Lower lobe of right lung (tissue), 2 donors: ENCODE measurements at places on chromosomes 12 and 14.

DNA sequence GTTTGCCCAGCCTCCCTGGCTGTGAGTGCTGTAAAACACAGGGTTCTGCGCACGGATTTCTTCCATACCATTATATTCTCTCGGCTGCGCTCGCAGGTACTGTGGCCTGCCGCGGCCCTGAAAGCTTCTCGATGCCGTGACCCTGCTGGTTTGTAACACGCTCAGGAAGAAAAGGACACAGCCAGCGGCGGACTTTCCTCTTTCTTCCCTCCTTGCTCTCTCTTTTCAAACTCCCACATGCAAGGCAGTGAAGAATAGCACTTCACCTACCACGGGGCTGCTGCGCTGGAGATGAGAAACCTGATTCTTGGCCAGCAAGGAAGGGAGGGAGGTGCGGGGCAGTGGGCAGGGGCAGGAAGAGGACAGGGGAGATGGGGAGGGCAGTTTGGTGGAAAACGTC is 130.2 kb downstream of the RBM19 start:
- DNase-seq = no peak

- DNase-seq = no peak
These were observed 11.2 kb downstream of the DHRS7 start for GRCh38 chr14:60153991-60154390.

- DNase-seq = peak; percentile 81
These were observed 1.6 kb upstream of the ACVRL1 start for GRCh38 chr12:51905471-51906429.

- no peak for DNase-seq
These were observed 22.7 kb downstream of the CGRRF1 start for GRCh38 chr14:54532111-54533012.

DNA sequence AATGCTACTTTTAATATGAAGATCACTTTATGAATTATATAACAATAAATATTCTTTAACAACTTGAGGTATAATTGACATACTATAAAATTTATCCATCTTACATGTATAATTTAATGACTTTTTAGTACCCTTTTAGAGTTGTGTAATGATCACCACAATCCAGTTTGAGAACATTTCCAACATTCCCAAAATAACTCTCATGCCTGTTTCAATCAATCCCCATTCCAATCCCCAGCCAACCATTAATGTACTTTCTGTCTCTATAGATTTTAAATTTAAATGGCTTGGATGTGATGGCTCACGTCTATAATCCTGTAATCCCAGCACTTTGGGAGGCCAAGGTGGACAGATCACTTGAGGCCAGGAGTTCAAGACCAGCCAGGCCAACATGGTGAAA is 23.5 kb upstream of the FRMD6 start:
- no peak for DNase-seq
